ENCODE measurements at places on chromosomes 2 and 18.

DNA sequence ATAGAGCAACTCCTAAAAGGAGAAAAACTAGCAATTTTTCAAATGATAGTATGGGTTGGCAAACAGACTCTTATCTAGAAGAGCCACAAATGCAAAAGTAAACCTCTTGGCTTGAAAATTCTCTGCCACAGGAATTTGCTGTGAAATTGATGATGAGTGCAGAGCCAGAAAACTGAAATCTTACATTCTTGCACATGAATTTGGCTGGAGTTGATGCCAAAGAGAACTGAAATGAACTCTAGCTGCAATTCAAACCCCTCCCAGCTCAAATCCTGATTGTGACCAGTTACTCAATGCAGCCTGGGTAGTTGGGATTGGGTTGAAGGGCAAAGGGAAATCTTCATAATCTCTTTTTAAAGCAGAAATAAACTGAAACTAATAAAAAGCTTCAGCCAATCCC lies 266.6 kb downstream of the PDE11A start:
- DNase-seq = no peak

- no peak for DNase-seq
Observed at GRCh38 chr18:63315876-63316275, 3.7 kb downstream of the BCL2 start.

GRCh38 chr18:41744421-41745030 lies 210.5 kb upstream of the PIK3C3 start:
- DNase-seq = no peak

DNA sequence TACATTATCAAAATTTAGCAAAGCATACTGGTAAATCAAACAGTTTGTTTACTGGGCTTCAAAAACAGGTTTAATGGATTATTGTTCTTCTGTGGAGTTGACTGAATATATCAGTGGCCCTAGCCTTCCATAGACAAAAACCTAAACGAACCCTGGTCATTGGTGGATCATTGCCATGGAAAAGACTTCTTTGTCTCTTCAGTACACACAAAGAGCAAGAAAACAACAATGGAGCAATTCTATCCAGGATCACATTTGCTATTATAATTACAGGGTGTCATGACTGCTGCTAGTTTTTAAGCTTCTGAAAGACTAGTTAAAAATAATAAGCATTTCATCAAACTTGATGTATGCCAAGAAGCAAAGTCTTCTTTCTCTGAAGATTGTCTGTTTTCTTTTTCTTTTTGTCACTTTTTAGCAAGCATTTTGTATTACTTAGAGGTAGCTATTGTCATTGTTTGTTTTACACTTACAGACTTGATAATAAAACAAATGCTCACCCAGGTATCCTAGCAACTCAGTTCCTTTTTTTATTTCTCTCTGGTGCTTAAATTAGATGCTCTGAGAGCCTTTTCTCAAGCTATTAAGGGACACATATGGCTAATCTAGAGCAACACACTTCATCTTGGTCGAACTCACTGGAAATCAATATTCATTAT lies 1228.7 kb upstream of the DDX18 start:
- no peak for DNase-seq

- DNase-seq = no peak
Observed at GRCh38 chr2:239715202-239715601, 309.9 kb downstream of the NDUFA10 start.

DNA sequence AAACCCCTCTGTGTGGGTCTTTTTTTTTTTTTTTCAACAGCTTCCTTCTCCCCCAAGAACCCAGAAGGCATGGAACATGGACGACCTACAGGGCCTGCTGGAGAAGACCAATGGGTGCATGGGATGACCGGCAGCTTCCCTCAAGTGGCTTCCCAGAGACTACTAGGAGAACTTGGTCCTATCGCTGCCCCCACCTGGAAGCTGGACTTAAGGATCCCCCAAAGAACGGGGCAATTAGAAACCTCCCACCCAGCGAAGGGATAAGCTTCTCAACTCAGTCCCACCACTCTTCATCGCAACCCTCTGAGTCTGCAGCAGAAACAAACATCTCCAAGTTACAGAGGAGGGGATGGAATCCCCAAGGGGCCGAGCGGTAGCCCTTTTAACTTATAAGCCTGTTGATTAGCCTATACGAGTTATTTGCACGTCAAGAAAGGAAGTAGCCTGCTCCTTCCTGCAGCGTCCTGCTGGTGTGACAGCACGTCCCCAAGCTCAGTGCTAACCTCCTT lies 1.4 kb downstream of the ACTR1B start:
- DNase-seq = no peak

DNA sequence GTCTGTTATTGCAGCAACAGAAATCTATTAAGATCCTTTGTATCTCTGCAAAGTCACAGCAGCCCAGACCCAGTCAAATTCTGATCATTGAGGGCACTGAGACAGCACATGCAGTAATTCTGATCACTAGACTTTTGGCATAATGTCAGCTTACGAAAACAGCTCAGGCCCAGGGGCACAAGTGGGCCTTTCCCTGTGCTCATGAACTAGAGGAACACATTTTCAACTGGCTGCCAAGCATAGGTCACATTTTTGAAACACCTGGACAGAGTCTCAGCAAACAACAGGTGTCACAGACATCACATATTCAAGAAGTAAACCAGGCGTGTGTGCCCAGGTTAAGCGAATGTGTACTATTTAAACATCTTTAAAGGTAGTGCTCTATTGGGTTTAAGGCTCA lies 13.7 kb downstream of the DOCK10 start:
- no peak for DNase-seq

DNA sequence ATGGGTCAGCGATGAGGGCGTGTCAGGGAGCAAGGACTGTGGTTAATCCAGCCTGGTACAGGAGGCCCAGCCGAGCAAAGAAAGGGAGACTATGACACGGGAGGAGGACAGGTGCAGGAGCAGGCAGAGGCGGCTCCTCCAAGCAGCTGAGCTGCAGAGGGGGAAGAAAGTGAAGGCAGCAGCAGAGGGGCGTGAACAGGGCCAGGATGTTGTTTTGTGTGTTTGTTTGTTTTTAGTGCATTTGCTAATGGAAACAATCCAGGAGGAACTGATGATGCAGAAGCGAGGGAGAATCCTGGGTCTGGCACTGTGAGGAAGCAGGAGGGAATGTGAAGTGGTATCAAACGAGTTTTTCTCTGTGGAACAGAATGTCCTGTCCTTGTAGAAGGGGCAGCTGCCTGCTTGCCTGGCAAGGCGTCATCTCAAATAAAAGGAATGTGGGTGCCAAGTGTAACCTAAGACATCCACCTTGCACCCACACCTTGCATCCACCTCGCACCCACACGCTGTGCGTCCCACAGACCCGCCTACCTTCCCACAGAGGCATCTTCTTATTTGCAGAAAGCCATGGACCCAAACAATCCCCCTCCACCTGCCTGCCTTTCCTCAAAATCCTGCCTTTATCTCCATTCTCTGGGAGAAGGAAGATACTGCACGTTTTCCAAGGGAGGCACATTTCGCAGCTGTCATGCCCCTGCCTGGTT lies 134.8 kb downstream of the SH3BP4 start:
- no peak for DNase-seq

DNA sequence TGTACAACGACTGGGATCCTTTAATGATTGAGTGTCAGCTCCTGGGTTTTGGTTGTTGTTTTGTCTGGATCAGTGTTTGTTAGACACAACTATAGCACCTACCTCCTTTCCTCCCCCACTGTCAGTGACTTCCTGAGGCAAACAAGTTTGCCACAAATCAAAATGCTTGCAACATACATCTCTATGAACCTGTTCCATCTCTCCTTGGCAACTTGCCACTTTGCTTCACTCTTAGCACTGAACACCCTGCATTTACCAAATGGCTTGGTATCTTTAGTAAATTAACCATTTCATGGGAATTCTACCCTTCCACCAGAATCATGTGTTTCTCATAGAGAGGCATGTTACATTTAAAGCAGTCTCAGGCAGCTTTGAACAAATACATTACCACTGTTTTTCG lies 301.1 kb upstream of the TANK start:
- DNase-seq = no peak

DNA sequence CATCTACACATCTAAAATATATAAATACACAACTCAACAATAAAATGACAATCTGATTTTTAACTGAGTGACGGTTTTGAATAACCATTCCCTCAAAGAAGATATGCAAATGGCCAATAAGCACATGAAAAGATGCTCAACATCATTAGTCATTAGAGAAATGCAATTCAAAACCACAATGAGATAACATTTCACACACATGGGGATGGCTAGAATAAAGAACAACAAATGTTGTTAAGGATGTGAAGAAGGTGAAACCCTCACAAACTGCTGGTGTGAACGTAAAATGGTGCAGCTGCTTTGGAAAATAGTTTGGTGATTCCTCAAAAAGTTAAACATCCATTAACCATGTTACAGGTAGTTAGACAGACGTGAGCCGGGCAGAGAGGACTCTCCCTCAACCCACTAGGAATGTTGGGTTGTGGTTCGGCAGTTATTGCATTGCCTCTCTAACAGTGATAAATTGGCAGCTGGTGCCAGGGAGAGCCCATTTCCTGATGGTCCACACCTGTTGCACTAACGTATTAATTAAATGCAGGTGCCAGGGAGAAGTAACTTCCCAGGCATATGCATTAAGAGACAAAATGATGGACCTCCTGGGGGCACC lies 22.3 kb upstream of the DUSP2 start:
- no peak for DNase-seq

- no peak for DNase-seq
Observed at GRCh38 chr2:182971820-182972547, 66.3 kb downstream of the NCKAP1 start.

DNA sequence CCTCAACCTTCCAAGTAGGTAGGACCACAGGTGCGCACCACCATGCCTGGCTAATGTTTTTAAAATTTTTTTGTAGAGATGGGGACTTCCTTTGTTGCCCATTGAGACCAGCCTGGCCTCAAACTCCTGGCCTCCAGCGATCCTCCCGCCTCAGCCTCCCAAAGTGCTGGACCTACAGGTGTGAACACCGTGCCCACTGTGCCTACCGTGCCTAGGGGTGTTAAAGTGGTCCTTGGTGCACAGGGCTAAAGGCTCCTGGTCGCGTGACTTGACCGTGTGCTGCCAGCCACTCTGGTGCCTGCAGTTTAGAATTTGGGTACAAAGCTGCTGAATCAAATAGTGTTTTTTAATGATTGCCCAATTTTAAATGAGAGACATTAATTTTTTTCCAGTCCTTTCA lies 51.0 kb upstream of the KCNG2 start:
- no peak for DNase-seq

DNA sequence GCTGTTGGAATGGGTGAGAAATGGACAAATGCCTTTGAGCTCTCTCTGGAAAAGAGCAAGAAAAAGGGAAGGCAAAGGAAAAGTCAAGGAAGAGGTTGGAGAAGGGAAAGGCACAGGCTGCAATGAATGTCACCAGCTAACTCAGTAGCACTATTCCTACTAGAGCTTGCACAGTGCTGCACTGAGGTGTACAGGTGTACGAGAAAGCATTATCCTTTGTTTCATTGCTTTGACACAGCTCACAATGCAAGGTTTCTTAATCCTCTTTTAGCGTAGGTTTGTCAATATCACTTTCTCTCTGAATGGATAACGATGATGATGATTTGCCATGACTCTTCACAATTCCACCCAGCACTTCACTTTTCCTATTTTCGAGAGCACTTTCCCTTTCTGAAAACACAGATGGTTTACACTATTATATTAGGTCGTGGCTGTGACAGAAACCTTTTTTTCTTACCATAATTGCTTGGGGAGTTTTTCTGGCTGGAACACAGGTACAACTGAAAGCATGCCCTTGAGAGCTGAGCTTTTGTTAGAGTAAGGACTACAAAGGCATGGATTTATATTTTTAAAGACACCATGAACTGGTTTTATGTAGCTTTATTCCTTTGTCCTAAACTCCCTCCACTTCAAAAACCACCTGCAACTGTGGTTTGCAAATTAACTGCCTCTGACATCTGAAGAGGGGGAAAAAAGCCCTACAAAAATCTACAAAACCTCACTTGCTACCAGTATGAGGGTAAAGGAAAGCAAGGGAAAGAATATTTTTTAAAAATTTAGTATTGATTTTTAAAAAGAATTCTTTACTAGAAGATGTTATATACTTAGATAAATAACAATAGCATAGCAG lies 265.5 kb downstream of the TGIF1 start:
- DNase-seq = no peak

GRCh38 chr18:72867746-72868584 lies at the start of gene NETO1:
NETO1 (minus strand) TSS chr18:72867987; CDS start chr18:72867291, 696 bp downstream.
- no peak for DNase-seq

- no peak for DNase-seq
Observed at GRCh38 chr2:185771396-185771795, 32.8 kb downstream of the FSIP2 start.

DNA sequence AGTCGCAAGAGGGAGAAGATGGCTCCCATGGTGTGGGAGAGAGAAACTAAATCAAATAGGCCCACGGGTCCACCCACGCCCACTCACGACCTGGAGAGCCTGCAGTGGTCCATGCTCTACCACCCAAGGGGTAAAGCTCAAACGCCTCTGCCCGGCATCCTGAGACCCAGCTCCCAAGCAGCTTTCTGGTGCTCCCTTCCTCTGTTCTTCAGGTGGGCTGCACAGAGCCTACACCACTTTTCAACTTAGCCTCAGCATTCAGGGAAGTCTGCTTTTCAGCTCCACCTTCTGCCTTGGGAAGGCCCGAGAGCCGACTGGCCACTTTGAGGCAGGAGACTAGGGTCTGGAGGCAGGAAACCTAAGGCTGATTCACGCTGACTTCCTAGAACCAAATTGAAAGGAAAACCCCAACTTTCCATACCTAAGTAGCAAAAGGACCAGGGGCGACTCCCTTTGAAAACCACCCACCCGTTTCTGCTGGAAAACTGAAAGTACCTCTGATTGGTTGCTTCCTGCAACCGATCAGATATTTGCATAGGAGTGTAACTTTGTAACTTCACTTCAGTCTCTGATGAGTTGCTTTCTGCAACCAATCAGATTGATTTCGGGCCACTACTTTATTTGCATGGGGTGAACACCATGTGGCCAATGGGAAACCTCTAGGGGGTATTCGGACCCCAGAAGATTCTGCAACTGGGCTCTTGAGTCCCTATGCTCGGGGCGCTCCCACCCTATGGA lies 26.8 kb upstream of the SPATA3 start:
- DNase-seq = peak; percentile 85

DNA sequence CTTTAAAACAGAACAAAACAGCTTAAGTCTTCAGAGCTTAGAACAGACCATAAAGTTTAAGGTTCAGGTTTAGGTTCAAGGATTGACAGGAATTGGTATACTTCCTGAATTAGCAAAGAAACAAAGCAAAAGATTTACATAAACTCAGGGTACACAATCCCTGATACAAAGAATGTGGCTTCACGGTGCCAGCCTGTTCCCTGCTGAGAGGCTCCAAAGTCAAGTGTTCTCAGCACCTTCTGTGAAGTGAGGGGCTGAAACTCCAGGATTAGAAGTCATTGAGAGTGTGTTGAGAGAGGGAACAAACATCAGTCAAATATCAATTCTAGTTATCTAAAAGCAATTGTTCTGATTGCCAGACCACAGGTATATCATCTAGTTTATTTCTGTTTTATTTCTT lies 35.7 kb downstream of the DYNAP start:
- DNase-seq = no peak

All from RPMI7951 (cell line).